ENCODE measurements at places on chromosomes 6 and 20.
A peak's percentile ranks its signal among the peaks of the same experiment; 100 is the strongest.

- no peak for DNase-seq
These were observed 796.7 kb downstream of the QKI start for GRCh38 chr6:164211254-164211653.

DNA sequence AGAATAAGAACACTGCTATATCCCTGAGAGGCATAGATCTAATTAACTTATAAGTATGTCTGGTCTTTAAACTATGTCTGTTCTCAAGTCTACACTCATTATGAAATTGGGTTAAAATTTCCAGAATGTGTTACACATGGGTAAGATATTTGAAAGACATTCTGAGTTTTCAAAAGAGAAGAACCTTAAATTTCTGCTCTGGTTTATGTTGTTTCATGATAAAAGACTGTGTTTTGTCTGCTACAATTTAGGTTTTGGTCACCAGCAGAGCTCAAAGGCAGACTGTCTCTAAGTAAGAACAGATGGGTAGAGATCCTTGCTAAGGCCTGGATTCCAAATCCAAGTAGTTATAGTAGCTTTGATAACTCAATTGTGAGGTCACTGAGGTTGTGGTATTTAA is 6.0 kb downstream of the STMND1 start:
- DNase-seq = no peak

- DNase-seq = no peak
These were observed 704.4 kb downstream of the UTRN start for GRCh38 chr6:144989319-144990107.

DNA sequence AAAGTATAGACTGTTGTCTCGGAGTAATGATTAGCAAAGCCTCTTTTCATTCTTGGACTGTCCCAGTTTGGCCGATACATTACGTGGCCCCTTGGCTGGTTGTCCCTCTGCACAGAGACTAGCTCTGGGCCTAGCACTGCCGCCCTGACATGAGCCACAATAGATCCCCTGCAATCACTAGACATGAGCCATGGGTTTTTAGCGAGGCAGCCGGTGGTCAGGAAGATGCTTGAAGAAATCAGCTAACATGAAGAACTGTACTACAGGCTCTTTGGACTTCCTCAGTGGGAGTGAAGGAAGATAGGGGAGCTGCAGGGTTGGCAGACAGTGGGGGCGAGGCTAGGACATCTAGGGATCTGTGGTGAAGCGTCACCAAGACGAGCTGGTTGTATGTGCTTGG is 11.0 kb downstream of the DUSP22 start:
- no peak for DNase-seq

DNA sequence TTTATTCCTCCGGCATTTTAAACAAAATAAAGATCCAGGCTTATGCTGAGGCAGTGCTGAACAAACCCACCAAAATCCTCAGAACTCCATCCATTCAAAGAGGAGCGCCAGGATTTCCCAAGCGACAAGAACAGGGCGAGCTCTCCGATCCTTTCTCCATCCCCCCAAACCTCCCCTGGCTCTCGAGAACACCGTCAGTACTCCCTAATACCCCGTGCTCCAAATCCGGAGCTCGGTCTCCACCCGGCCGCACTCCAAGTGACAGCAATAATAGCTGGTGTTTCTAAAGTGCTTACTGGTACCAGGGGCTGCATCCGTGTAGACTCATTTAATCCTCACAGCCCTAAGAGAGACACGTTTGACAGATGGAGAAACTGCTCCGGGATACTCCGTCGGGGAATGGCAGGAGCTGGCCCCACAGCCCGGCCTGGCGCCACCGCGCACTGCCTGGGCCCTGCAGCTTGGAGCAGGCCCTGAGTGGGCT is 277.1 kb upstream of the QKI start:
- DNase-seq = no peak

- DNase-seq = no peak
These were observed 331.3 kb downstream of the KIF16B start for GRCh38 chr20:16241911-16242310.

DNA sequence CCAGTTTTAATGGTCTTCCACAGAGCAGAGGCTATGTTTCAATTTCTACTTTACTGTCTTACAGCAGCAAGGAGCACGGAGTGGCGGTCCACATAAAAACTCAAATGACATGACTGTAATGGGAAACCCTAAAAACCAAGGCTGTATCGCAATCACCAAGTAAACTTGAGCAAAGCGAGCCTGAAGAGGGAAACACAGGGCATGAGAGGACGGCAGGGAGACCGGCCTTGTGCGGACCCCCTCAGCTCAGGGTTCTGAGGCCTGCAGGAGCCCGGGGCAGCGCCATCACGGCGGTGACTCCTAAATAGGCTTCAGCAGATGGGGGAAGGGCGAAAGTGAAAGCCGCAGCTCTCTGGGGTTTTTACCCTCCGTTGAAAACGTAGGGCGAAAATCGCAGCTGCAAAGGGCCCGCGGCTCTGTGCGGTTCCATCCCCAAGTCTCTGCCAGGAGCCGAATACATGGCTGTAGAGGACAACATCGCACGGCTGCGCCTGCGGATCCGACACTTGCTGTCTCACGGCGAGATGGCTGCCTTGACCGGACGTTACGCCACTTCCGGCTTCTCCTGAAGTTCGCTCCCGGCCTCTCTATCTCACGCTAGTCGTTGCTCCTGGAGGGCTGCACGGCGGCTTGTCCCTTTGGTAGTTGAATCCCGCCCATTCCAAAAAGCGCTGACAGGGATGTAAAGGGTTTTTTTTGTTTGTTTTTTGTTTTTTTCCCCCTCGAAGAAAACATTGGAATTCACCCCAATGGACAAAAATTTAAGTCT is at the start of gene PSMB1:
Gene PSMB1, minus strand, starts transcription at position 543 of the 769 bp plus-strand sequence. Its CDS starts 65 bp downstream, at position 478.
- peak; percentile 66 for DNase-seq

DNA sequence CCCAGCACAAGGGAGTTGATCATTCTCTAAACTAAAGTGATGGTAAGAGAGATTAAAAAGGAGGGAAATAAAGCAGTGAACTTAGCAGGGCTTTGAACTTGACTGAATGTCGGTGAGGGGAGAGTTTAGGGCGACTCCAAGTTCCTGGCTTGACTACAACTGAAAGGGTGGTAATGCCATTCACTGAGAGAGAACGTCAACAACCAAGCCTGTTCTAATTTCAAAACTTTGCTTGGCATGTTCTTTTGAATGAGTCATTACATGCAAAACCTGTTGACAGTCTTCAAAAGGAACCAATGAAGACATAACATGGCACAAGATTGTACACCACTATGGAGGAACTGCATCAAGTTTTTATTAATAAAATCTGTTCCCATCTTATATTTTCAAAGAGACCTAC is 10.3 kb upstream of the MYB start:
- DNase-seq = no peak

DNA sequence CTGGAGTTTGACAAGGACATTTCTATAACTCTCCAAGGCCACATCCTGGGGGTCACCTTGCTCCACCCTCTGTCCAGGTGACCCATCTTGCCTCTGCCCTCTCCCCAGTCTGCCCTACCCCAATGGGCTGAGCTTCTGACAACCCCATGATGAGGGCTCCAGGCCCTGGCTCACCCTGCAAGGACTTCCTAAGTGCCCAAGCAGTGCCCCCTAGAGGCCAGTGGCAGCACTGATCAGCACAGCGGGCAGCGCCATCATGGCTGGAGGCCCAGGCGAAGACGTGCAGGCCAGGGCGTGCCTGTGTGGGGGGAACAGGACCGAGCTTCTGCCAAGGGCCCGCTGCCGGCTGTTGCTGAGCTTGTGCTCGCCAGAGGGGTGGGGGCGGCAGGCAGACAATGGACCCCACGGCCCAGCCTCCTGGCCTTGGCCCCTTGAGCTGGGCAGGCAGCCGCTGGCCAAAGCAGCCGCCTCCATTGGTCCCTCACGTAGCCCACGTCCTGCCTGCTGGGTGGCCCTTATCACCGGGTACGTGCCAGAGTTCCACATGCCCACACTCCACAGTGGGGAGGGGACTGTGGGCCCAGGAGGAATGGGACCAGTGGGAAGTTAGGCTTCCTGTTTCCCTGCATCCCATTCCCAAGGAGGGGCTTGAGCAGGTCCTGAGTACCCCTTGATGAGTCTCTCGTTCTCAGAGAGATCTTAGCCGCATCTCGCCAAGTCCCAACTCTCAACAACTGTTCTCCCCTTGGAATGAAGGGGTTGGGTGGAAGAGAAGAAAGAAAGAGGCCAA is 64.3 kb downstream of the MRPL14 start:
- DNase-seq = no peak

- DNase-seq = no peak
These were observed 12.5 kb downstream of the TAAR2 start for GRCh38 chr6:132611616-132612015.

DNA sequence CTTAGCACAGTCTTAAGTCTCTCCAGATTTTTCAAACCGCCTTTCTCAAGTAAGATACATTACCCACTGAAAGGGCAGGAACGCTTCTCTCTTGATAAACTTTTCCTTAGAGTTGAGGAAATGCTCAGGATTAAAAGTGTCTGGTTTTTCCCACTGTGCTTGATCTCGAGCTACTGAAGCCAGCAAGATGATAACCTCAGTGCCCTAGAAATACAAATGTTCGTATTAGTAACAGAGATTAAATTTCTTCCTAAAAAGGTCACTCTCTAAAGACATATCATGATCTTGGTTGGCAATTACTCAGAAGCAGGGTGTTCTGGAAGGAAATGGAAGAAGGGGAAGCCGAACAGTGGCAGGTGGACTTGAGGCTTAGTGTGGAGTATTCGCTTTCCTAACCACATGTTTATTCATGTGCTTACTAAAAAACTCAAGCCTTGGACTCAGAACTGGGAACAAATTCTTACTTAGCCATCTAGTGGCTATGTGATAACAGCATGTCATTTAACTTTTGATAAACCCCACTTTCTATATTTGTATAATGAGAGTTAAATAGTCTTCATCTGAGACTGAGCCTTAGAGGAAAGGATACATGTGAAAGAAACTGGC is 20.1 kb downstream of the C6orf141 start:
- no peak for DNase-seq

GRCh38 chr20:23145281-23145700 is 59.2 kb upstream of the CD93 start:
- no peak for DNase-seq

GRCh38 chr6:112622036-112622435 is 274.9 kb downstream of the RFPL4B start:
- no peak for DNase-seq

- DNase-seq = no peak
These were observed 135.5 kb downstream of the MMUT start for GRCh38 chr6:49327571-49327970.

GRCh38 chr6:93418408-93419303 is 703 bp downstream of the EPHA7 start:
- peak; percentile 37 for DNase-seq

- peak; percentile 60 for DNase-seq
These were observed 54.2 kb downstream of the TBC1D7 start for GRCh38 chr6:13273931-13274706.

- no peak for DNase-seq
These were observed 651.0 kb downstream of the CD109 start for GRCh38 chr6:74346936-74347535.

DNA sequence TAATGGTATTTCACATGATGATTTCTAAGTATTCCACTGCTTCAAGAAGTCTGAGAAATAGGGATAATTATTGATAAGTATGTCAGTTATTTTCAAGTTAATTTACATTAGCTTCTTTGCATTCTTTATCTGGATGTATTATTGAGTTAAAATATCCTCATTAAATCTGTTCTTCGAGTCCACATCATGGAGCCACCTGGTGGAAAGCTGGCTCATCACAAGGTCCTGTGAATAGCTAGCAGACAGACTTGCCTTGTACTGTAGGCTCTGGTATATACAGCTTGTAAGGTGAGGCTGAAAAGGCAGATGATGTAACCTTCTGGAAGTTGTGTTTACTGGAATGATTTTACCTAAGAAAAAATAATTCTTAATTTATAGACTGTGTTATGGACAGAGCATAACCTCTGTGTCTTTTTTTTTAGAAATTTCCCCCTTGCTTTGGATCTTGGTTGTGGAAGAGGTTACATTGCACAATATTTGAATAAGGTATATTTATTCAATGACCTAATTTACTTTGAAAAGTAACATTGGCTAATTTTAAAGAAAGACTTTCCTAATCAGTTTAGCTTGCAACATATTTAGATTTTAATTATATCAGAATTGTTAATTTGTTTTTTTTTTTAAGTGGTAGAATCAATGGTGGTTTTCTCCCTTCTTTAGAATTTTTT is 3.5 kb downstream of the NDUFAF5 start:
- DNase-seq = peak; percentile 53

GRCh38 chr6:157748839-157749571 is 74.0 kb upstream of the SNX9 start:
- no peak for DNase-seq

DNA sequence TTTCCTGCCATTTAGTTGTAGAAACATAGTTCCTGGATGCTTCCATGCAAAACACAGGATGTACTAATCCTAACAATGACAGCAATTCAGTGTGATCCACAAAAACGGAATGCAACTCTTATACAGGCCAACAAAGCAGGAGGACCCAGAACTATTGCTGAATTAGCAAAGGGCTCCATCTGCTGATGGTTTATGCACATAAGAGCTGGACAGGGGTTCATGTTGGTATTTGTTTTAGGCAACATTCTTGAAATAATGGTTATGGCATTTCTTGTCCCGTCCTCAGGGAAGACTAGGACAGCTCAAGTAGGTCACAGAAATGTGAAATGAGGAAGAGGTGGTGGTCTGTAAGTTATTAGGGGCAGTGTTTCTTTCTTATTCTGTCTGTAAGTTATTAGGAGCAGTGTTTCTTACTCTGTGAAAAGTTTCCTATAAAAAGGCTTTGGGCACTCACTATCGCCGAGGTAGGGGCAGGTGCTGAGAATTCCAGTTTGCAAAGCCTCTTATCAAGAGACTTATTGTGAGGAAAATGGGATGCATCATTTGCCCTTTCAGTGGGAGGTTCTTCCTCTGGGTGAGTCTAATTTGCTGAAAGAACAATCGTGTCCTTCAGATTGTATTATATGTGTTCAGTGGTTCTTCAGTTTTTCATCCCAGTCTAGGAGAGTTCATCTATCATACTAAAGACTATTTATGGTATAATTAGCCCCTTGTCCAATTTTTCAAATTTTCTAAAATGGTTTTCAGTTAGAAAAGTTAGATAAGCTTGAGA is 171.1 kb downstream of the MCHR2 start:
- DNase-seq = peak; percentile 47

GRCh38 chr6:128343706-128344105 is 176.7 kb downstream of the PTPRK start:
- DNase-seq = no peak

GRCh38 chr6:87082160-87082721 is 12.7 kb downstream of the CGA start:
- no peak for DNase-seq

GRCh38 chr6:86820750-86821149 is 116.6 kb upstream of the HTR1E start:
- DNase-seq = no peak

- no peak for DNase-seq
These were observed 738.8 kb downstream of the HDGFL1 start for GRCh38 chr6:23308166-23308565.

Measured in GM20000 (cell line).